ENCODE measurements at places on chromosomes 12 and 14.

DNA sequence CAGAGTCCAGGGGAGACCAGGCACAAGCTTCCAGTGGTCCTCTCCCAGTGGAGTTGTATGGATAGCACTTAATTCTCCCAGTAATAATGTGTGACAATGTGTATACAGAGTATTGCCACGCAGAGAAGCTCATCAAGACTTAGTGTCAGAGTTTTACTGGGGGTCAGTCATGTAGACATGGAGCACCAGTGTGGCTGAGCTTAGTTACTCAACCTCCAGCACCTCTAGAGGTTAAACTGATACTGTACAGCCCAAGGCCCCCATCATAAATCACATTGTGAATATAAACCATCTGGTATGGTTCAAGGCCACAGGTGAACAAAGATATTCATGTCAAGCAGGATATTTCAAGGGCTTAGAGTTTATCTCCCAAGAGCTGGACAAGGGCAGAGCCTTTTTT lies 378.1 kb upstream of the TMPO start:
- no peak for DNase-seq

DNA sequence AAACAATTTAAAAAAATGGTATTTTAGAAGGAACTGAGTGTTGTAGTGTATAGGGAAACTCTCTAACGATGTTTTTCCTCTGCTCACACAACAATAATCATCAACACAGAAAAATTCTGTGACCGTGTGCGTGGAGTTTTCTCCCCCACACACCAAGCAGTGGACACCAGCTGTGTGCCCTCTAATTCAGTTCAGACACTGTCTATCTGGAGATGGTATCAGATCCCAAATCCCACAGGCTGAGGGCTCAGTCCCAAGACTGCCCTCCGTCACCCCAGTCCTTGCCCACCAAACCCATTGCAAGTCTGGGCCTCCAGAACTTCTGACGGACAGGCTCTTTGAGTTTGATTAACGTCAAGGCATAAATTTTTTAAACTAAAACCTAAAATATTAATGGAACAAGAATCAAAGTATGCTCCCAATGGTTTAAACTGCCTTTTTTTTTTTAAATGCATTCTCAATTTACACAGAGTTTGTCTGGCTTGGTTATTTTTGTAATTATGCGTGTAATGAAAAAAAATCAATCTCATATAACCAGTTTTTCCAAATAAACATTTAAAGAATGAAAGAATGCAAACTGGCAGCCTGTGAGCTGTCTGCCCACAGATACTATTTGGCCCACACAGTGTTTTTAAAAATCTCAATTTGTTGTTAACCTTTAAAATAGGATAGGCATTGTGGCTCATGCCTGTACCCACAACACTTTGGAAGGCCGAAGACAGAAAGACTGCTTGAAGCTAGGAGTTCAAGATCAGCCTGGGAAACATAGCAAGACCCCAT lies 19.2 kb downstream of the BLTP3B start:
- no peak for DNase-seq

GRCh38 chr12:107405436-107405835 lies 280.2 kb upstream of the PWP1 start:
- no peak for DNase-seq

DNA sequence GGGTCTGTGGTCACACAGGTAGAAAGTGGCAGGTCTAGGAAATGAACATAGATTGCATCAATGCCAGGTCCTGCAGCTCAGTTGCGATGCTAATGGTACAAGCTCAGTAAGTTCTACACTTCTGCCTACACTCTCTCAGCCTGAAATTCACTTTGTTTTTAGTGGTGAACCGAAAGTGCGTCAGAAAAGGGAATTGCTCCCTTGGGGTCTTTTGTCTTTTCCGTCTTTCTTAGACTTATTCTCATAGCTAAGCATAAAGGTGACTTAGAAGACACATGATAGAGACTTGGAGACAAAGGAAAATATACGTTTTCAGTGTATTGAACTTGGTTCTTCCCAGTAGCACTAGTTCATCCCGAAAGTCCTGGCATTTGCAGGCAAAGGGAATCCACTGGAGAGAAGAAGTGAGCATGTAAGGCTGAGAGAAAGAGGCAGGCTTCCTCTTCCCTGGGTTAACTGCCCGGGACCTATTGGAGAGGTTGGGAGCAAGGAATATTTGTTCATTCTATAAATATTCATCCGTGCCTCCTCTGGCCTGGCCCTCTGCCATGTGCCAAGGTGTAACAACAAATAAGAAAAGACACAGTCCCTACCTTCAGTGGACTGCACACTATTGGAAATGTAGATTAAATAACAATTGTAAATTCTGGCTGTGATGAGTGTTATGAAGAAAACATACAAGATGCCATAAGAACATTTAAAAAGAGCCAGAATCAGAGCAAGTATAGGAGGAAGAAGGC lies 785.8 kb downstream of the MED13L start:
- no peak for DNase-seq

DNA sequence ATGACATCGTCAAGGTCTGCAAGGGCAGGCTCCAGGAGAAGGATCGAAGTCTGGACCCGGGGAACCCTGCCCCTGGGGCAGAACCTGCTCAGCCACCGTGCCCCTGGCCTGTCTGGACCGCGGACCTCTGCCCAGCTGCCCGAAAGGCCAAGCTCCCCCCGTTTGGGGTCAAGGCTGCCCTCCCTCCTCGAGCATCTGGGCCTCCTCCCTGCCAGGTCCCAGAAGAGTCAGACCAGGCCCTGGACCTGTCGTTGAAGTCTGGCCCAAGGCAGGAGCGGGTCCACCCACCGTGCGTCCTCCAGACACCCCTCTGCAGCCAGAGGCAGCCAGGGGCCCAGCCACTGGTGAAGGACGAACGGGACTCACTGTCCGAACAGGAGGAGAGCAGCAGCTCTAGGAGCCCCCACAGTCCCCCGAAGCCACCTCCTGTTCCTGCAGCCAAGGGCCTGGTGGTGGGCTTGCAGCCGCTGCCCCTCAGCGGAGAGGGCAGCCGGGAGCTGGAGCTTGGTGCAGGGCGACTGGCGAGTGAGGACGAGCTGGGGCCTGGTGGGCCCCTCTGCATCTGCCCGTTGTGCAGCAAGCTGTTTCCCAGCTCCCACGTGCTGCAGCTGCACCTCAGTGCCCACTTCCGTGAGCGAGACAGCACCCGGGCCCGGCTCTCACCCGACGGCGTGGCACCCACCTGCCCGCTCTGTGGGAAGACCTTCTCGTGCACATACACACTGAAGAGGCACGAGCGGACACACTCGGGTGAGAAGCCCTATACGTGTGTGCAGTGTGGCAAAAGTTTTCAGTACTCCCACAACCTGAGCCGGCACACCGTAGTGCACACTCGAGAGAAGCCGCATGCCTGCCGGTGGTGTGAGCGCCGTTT lies 856 bp downstream of the ZBTB42 start:
- no peak for DNase-seq

DNA sequence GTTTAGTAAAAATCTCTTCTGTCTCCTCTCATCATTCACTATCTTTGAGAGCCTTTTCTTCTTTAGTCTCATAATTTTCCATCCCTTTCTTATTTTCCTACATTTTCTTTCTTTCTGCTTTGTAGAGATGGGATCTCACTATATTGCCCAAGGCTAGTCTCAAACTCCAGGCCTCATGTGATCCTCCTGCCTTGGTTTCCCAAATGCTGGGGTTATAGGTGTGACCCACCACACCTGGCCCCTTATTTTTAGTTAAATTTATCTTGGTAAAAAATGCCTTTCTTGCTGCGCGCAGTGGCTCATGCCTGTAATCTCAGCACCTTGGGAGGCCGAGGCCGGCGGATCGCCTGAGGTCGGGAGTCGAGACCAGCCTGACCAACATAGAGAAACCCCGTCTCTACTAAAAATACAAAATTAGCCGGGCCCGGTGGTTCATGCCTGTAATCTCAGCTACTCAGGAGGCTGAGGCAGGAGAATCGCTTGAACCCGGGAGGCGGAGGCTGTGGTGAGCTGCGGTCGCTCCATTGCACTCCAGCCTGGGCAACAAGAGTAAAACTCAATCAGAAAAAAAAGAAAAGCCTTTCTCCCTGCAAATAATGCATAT lies 996 bp downstream of the SLC2A3 start:
- DNase-seq: no peak

DNA sequence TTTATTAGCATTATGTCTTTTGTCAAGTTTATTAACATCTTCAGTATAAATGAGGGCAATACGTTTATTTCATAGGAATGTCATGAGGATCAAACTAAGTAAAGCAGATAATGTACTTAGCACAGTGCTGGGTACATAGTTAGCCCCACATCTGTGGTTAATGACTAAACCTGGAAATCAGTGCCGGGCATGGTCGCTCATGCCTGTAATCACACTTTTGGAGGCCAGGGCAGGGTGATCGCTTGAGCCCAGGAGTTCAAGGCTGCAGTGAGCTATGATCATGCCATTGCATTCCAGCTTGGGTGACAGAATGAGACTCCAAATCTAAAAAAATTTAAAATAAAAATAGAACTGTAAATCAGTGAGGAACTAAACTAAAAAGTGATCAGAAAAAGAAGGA lies 44.8 kb upstream of the GUCY2C start:
- no peak for DNase-seq
